ENCODE measurements at places on chromosomes 2 and 18.
A peak's percentile ranks its signal among the peaks of the same experiment; 100 is the strongest.

DNA sequence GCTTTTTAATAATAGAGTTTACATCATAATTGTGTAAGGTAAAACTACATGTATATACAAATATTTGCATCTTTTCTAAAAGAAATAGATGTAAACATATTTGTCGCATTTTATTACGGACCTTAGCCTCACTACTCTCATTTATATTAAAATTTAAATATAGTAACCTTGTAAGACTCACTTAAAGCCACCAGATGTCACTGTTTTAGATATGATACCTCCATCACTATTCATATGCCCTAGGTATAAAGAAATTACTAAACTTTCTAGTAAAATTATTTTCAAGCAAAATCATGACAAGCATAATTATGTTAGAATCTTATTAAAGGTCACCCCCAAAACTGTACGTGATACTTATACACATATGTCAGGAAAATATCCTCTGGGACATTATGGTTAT lies 674.3 kb upstream of the REG3G start:
- no peak for DNase-seq

- no peak for DNase-seq
Observed at GRCh38 chr2:128472789-128473174, 154.1 kb upstream of the HS6ST1 start.

DNA sequence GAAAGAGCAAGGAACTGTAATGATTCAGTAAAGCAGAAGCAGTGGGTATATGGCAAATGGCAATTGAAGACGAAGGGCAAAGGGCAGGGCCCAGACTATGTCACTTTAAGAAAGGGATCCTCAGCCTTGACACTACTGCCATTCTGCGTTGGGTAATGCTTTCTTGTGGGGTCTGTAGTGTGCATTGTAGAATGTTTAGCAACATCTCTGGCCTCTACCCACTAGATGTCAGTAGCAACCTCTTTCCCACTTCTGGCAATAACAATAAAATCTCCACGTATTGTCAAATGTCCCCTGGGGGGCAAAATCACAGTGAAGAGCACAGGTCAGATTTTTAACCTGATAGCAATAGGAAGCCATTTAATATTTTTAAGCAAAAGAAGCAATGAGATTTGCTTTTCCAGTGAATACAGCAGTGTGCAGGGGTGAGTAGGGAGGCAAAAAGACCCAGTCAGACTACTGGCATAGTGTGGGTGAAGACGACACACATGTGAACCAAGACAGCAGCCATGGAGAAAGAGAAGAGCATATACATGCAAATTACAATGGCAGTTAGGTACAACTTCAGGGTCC lies 209.5 kb downstream of the DYM start:
- no peak for DNase-seq

DNA sequence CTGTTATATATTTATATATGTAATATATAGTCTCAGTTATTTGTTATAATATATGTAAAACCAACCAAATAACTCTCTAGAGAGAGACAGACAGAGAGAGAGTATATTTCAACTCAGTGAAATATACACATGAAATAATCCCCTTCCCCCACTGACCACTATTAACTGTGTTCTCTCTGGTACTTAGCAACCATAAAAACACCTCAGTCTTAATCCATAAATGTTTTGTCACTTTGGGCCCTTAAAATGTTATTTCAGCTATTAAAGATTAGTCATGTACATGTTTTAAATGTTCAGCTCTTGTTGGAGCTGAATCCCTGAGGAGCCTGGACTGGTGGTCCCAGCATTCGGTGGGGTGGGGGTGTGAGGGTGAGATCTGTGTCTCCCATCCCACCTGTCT lies 122.2 kb upstream of the MAP3K20 start:
- DNase-seq: no peak

GRCh38 chr2:23483791-23484190 lies 98.8 kb downstream of the KLHL29 start:
- no peak for DNase-seq

DNA sequence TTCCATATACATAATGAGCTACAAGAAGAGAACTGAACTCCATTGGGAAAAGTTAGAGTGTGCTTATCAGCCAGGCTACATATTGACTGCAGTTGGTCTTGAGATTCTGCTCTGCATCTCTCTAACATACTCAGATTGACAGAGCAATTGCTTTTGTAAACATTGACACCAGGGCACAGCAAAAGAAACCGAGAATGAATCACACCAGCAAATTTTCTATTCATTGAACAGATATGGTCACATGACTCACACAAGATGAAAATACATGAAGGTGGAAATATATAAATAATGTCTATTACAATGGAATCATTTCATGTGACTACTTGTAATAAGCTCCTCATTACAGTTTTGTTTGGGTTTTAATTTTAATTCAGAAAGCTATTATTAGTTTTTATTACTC lies 691.9 kb upstream of the TMEFF2 start:
- DNase-seq: no peak

DNA sequence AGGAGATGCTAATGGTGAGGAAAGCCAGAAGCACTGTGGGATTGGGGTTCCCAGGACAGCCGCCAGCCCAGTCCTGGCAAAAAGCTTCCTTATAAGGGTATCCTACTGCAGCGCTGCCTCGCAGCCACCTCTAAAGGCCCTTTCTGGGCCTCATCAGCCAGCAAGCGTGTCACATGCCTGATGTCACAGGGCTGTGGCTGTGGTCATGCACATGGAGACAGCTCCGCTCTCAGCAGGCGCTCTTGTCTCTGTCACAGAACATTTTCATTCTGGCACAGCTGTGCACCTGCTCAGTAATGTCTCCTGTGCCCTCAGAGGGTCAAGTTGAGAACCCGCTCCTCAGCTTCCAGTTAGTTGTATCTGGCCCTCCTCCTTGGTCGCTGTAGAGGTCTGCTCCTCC lies 17.7 kb upstream of the MAL start:
- no peak for DNase-seq

DNA sequence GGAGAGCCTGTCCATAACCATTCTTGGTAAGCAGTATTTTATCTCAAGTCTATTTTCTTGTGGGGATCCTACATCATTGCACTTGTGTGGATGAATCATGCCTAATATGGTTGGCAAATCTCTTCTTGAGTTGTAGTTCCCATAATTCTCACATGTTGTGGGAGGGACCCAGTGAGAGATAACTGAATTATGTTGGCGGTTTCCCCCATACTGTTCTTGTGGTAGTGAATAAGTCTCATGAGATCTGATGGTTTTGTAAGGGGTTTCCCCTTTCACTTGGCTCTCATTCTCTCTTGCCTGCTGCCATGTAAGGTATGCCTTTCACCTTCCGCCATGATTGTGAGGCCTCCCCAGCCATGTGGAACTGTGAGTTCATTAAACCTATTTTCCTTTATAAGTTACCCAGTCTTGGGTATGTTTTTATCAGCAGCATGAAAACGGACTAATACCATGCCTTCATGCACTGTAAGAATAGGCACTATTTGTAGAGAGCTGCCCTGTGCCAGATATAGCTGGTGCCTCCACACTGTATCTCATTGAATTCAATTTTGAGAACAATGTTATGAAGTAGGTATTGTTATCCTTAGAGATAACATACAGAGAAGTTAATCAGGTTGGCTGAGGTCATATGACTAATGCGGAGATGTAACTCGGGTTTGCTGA lies 148.3 kb downstream of the PLCL1 start:
- DNase-seq: no peak

GRCh38 chr2:165573534-165574461 lies 104.3 kb downstream of the CSRNP3 start:
- no peak for DNase-seq

DNA sequence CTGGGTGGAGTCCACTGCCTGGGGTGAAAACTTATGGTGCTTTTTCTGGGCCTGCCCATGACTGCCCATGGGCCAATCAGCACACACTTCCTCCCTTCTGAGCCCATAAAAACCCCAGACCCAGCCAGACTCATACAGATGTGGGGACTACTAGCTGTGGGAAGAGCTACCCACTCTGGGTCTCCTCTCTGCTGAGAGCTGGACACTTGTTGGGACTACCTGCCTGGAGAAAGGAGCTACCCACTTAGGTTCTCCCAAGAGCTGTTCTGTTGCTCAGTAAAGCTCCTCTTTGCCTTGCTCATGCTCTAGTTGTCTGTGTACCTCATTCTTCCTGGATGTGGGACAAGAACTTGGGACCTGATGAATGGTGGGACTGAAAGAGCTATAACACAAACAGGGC lies 119.6 kb upstream of the SLC38A11 start:
- DNase-seq: no peak

GRCh38 chr2:224343226-224343625 lies 58.7 kb downstream of the FAM124B start:
- DNase-seq: no peak

DNA sequence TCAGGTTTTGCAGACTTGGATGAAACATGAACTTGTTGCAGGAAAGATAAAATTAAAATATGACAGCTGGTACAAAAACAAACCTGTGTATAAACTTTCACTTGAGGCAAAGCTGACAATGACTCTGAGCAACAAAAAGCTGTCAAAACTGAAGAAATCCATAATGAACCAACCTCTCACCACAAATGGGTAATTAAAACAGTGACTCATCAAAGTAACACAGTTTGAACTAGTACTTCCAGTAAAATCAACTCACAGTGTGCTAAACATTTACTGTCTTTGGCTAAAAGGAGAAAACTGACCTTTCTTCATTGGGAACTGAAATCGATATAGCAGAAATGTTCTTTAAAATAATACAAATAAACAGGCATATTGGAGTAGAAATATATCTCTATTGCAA lies 209.7 kb downstream of the WDPCP start:
- DNase-seq: no peak

DNA sequence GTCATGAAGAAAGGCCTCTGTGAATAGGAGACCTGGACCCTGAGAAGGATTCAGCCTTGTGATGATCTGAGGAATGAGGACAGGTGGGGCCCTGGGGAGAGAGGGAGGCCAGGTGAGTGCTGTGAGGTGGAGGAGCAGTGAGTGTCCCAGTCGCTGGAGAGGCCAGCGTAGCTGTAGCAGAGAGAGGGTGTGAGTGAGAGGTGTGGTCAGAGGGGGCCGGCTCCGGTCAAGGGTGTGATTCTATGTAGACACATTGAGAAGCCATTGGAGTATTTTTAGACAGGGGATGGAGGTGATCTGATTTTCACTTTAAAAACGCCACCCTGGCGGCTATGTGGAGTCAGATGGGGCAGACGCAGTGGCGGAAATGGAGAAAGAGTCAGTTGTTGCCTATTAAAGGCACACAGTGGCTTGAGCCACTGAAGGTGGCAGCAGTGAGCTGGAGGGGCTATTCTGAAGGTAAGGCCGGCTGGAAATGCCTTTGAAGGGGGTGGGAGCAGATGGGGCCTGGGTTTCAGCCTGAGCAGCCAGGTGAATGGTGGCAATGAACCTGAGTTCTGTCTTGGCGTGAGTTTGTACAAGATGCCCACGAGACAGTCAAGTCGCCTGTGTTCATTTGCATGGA lies 55.6 kb downstream of the GREB1 start:
- no peak for DNase-seq

- DNase-seq: no peak
Observed at GRCh38 chr18:33838054-33838453, 260.0 kb downstream of the ASXL3 start.

- no peak for DNase-seq
Observed at GRCh38 chr2:234292205-234292961, 204.5 kb downstream of the ARL4C start.

- no peak for DNase-seq
Observed at GRCh38 chr2:42171396-42171980, 2.3 kb downstream of the EML4 start.

GRCh38 chr18:22214731-22215528 lies 45.5 kb downstream of the GATA6 start:
- DNase-seq: no peak

DNA sequence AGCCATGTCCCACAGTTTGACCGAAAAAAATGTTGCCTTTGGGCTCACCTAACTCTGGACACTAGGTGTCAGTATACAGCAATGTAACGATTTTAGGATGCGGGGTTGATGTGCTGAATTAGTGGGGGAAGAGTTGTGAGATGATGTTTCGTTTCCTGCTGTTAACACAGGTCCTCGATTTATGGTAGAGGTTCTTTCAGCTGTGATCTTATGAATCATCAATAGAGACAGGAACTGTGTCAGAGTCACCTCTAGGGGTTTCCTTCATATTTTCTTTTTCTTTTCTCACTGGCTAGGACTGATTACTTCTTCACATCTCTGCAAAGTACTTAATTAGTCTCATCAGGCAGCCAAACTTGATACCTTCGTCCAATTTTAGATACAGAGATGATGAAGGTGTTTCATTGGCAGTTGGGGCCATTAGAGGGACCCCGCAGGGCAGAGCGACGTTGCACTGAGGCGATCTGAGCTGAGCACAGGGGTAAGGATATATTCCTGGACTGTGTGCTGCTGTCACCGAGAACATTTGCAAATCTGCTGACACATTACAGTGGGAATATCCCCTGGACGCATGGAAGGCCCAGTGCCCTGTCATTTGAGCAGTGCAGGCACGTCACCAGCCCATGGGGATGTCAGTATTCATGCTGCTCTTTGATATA lies 10.2 kb upstream of the MMADHC start:
- DNase-seq: peak; percentile 70

DNA sequence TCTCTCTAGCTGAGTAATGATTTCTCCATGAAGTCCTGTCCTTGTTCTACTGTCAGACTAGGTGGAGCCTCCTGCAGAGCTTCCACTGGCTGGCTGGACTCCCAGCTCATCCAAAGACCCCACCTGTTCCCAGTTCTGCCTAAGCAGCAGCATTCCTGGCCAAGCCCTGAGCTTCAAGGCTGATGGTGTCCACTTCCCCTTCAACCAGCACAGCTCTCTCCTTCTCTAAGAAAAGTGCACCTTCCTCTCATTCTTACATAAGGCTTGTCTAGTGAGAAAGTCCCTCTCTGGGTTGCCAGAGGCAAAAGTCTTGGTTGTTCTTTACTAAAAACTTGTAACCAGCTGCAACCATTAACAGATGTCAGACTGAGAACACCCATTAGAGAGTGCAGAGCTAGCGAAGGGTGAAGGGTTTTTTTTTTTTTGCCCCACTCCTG lies 58.9 kb downstream of the CXCR4 start:
- no peak for DNase-seq

GRCh38 chr2:211033765-211034164 lies 477.4 kb downstream of the CPS1 start:
- no peak for DNase-seq

GRCh38 chr2:223324402-223324801 lies 272.4 kb downstream of the KCNE4 start:
- DNase-seq: no peak

DNA sequence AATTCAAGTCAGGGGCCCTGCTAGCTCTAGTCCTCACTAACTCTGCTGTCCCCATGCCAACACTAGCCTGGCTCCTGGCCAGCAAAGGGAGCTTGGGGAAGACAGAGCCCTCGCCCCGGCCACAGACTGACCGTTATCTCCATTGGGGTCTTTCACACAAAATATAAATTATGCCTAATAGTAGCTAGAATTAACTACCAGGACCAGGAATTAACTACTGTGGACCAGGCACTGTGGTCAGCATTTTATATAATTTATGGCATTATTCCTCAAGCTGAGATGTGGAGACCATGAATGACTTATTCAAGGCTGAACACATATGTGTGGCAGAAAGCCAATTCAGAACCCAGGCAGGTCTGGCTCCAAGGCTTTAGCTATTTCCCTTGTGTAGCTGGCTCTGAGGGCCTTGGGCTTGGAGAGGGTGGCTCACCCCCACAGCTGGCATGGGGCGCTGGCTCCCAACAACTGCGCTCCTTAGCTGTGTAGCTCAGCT lies 49.2 kb downstream of the CELF4 start:
- no peak for DNase-seq

GRCh38 chr2:206160125-206160806 lies 571 bp downstream of the EEF1B2 start:
- no peak for DNase-seq
